IMR-90 (cell line): ENCODE measurements at places on chromosomes 16 and 17. TPM values are rescaled to one million over a fixed set of nuclear protein-coding genes. Genes with fewer than 3 reads are reported as not detected.

SLC13A2 gene
- not detected in 2 replicates for total RNA-seq

RUNDC3A gene
- under 0.01 TPM in 2 replicates for total RNA-seq

GRCh38 chr16:68973611-68974120 lies 130.3 kb downstream of the TANGO6 start:
- no peak overlapping the region for H3K27ac ChIP-seq
- peaks cover 11% of the 10 kb centered on the region for H3K36me3 ChIP-seq
- no peak overlapping the region for H3K4me3 ChIP-seq

GRCh38 chr17:14245002-14245401 lies 8.3 kb upstream of the CDRT15 start:
- H3K4me1 ChIP-seq: no peaks in the 10 kb centered on the region
- H3K36me3 ChIP-seq: no peaks in the 10 kb centered on the region
- no peak overlapping the region for H3K4me3 ChIP-seq
- DNase-seq: no peak
- H3K27me3 ChIP-seq: peaks cover 2% of the 10 kb centered on the region; the same call in 1 of the 2 replicates
- no peak overlapping the region for H3K27ac ChIP-seq

DNA sequence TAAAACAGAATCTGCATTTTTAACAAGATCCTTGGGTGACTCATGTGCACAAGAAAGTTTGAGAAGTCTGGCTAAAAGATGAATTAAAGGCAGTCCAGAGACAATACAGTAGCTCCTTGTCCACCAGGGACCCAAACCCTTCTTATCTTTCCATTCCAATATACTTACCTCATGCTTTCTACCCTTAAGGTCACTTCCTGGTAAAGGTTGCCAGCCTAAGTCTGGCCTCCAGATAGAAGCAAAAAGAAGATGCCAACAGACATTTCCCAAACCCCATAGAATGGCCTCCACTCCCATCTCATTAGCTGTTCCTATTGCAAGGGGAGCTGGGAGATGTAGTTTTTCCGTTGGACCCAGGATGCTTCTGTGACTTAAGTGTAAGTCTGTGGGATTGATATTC lies 101.4 kb upstream of the XYLT1 start:
- H3K36me3 ChIP-seq: no peaks in the 10 kb centered on the region
- no peak overlapping the region for H3K27ac ChIP-seq
- no peak overlapping the region for H3K4me3 ChIP-seq
- no peak for DNase-seq
- no peaks in the 10 kb centered on the region for H3K4me1 ChIP-seq

DNA sequence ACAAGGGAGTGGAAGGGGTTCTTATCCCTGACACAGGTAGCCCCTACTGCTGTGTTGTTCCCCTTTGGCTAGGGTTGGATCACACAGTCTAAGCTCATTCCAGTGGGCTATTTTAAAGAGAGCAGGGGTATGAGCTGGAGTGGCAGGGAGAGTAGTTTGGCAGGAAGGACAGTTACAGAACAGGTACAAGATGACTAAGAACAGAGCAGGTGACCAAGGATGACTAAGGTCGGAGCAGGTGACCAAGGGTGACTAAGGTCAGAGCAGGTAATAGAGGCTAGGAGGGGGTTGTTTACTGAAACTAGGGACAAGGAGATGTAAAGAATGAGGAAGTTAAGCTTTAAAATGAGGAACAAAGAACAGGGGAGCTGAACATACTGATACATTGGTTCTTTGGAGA lies 58.8 kb downstream of the UTP18 start:
- H3K36me3 ChIP-seq: no peaks in the 10 kb centered on the region
- H3K4me3 ChIP-seq: no peak overlapping the region
- no peak for DNase-seq
- no peaks in the 10 kb centered on the region for H3K27me3 ChIP-seq
